ENCODE measurements at places on chromosomes 2 and 18.

GRCh38 chr18:74234326-74235171 lies 57.2 kb downstream of the CYB5A start:
- DNase-seq: peak; percentile 41

- no peak for DNase-seq
These were observed 48.6 kb downstream of the NRP2 start for GRCh38 chr2:205730701-205731582.

DNA sequence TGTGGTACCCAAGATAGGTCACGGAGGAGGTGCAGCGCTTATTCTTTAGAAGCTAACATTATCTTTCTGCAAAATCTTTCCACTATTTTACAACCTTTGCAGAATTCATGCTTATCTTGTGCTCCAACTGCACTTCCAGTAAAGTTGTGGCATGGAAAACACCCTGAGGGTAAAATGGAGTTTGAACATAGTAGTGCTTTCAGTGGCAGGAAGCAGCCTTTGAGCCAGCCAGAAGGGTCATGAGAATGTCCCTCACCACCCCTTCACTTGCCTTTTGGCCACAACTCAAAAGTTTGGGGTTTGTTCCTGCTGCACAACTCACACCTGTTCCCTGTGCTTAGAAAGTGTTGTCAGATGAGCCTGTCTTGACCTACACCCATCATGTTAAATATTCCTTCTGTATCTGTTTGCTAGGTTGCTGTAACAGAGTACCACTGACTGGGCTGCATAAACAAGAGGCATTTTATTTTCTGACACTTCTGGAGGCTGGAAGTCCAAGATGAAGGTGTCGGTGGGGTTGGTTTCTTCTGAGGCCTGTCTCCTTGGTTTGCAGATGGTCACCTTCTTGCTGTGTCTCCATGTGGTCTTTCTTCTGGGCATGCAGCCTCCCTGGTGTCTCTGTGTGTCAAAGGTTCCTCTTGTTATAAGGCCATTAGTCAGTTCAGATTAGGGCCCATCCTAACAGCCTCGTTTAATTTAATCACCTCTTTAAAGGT lies 194.1 kb downstream of the SMAD7 start:
- DNase-seq: no peak

- DNase-seq: no peak
These were observed 73.8 kb downstream of the CAVIN2 start for GRCh38 chr2:191773136-191773535.

DNA sequence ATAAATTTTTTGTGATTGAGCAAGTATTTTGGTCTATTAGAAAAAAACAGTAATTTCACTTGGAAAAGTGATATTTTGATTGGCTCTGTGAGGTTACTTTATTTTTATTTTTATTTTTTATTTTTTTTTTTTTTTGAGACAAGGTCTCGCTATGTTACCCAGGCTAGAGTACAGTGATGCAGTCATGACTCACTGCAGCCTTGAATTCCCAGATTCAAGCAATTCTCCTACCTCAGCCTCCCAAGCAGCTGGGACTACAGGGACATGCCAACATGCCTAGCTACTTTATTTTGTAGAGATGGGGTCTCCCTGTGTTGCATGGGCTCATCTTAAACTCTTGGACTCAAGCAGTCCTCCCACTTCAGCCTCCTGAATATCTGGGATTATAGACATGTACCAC lies 60.9 kb upstream of the MGAT5 start:
- peak; percentile 75 for DNase-seq

GRCh38 chr18:58695772-58696171 lies 24.5 kb downstream of the MALT1 start:
- DNase-seq: no peak

- DNase-seq: no peak
These were observed 223.3 kb downstream of the METTL4 start for GRCh38 chr18:2348003-2348402.

DNA sequence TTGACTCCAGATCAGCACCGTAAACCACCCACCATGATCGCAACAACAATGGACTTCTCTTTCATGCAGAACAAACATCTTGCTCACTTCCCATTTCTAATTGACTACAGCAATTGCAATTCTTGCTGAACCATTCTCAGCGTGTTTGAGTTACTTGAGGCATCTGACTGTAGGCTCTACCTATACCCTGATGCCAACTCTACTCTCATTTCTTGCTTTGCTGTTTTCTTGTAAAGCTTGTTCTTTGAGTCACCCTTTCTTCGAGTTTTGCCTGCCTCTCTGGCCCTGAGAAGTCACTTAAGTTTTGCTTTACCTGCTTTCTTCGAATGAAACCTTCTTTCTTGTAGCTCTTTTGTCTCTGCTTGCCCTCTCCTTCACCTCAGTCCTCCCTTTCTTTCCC lies 160.5 kb upstream of the RND3 start:
- peak; percentile 22 for DNase-seq

DNA sequence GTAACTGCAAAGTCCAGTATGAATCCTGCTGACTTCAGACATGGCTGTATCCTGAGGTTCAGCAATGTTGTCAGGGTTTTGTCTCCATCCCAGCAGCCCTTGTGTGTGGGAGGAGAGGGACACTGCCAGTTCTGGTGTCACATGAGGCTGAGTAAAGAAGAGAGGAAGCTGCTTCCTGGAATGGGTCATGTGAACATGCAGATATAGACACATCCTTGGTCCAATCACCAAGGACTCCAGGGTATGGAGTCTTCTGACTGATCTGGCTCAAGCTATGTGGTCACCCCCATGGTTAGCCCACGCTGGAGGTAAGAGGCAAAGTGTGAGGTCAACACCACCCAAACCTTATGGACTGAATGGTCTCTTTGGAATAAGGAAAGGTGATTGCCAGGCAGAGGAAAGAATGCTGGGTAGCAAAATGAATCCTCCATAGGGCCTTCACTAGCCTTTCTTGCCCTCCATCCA lies 134.4 kb upstream of the SLC1A4 start:
- no peak for DNase-seq

GRCh38 chr18:62324181-62324828 lies 805 bp upstream of the TNFRSF11A start:
- no peak for DNase-seq

- no peak for DNase-seq
These were observed 1209.3 kb upstream of the CHAC2 start for GRCh38 chr2:52558265-52558664.
